ENCODE measurements at places on chromosomes 1 and 21.

DNA sequence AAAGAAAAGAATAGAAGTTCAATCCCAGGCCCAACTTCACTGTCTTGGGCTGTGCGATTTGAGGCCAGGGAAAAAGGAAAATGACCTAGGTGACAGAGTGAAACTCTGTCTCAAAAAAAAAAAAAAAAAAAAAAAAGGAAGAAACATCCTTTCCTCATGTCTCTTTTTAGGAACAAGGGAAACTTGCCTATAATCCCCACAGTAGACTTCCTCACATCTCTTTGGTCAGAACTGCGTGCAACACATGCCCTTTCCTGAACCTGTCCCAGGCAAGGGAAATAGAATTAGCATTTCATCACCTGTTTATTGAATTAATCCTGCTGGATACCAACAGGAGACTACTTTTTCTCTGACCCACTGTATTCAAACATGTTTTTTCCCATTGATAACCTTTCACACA, 2.3 kb downstream of the DCST1 start:
- DNase-seq: no peak

GRCh38 chr1:46809904-46810303, 11.1 kb downstream of the CYP4B1 start:
- no peak for DNase-seq

- DNase-seq: no peak
These were observed 5.1 kb upstream of the ARHGEF2 start for GRCh38 chr1:155983191-155984024.

GRCh38 chr1:9038881-9039760, 12.9 kb upstream of the SLC2A7 start:
- no peak for DNase-seq

GRCh38 chr1:84504580-84505492, 1.4 kb upstream of the SPATA1 start:
- no peak for DNase-seq

- no peak for DNase-seq
These were observed 137.7 kb downstream of the LEPR start for GRCh38 chr1:65558215-65558614.

DNA sequence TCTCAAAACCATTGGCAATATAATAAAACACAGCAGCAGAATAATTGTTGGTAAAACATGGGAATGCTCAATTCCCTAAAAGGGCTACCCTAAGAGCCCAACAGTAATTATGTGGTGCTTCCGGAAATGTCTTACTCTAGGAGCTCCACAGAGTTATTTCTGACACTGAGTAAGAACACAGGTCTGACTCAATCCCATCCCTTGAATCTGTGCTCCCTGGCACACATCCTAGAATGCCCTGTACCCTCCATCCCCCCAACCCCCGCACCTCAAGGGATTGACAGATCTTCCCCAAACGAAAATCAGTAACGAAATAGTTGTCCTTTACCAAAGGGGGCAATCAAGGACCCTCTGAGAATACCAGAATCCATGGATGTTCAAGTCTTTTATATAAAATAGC, 71.9 kb downstream of the SMYD2 start:
- no peak for DNase-seq

DNA sequence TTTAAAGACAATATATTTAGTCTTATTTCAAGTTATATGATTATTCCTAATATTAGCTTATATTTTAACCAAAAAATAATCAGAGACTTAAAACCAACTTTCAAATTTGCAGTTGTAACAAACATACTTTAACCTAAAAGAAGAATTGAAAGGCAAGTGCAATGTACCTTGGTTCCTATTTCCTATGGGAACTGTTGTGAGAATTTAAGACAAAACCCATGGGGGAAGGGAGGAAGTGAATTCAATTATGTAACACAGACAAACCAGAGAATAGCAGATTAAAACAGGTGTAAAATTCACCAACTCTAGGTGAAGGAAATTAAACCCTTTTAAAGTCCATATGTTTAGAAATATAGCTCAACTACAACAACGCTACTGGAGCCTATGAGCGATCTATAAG, 22.6 kb upstream of the CR2 start:
- DNase-seq: no peak

DNA sequence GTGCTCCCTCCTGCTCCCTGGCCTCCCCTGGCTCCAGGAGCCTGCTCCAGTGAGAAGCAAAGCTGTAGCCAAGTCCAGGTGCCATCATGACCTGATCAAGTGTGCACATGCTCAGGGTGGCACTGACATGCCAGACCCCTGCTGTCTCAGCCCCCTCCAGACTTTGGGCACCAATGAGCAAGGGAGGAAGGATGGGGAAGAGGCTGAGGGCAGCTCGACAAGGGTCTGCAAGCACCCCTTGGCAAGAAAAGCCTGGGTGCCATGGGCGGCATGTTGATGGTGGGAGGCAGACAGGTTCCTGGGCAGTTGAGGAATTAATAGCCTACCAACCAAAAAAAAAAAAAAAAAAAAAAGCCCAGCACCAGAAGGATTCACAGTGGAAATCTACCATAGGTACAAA, 942.6 kb upstream of the PRMT6 start:
- DNase-seq: no peak

- DNase-seq: no peak
These were observed 58.7 kb upstream of the STUM start for GRCh38 chr1:226489718-226490425.

GRCh38 chr1:223161321-223161720, 18.3 kb upstream of the TLR5 start:
- DNase-seq: no peak

GRCh38 chr1:9231648-9232332, 2.8 kb upstream of the H6PD start:
- no peak for DNase-seq

DNA sequence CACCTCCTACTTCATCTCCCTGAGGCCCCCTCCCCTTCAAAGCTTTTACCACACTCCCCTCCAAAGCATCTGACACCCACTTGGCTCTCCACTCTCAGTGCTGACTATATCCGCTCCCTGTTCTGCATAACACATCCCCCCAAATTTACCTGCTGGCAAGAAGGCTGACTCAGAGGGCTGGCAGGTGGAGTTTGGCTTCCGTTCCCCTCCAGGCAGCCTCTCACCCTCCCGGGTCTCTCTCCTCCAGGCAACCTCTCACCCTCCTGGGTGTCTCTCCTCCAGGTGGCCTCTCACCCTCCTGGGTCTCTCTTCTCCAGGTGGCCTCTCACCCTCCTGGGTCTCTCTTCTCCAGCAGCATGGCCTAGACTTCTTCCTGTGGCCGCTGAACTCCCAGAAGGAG, 562.1 kb downstream of the NPHP4 start:
- DNase-seq: no peak
